ENCODE measurements at places on chromosomes 3 and 15.
A peak's percentile ranks its signal among the peaks of the same experiment; 100 is the strongest.

GRCh38 chr15:79978655-79979514 lies 7.9 kb upstream of the BCL2A1 start:
- peak; percentile 89 for DNase-seq

DNA sequence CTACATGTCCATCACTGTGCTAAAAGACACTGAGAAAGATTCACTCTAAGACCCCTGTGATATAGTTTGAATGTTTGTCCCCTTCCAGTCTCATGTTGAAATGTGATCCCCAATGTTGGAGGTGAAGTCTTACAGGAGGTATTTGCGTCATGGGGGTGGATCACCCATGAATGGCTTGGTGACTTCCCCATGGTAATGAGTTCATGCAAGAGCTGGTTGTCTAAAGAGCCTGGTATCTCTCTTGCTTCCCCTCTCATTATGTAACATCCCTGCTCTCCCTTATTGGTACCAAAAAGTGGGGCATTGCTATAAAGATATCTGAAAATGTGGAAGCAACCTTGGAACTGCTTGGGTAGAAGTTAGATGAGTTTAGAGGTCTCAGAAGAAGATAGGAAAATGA lies 32.2 kb upstream of the FAM174B start:
- no peak for DNase-seq

- DNase-seq: no peak
Measured at GRCh38 chr15:88725305-88726210, 77.7 kb upstream of the ACAN start.

GRCh38 chr3:96748139-96748538 lies 66.3 kb upstream of the EPHA6 start:
- no peak for DNase-seq

- DNase-seq: no peak
Measured at GRCh38 chr3:30577788-30578187, 28.6 kb upstream of the TGFBR2 start.

DNA sequence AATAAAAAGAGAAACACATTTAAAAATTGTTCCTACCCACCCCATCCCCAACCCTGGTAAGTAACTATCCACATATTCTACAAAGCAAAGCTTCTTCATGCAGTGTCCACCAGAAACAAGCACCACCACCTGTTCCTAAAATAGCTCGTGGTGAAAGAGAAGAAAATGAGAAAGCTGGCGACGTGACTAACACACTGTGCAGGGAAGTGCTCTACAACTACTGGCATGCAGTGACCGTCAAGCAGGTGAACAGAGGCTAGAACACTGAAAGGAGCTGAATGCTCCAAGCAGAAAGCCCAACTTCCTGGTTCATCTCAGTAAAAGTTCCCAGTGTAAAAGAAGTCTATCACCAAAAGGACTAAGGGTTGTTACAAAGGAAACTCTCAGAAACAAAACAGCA lies 80.7 kb downstream of the NR2E3 start:
- DNase-seq: peak; percentile 0

- peak; percentile 75 for DNase-seq
Measured at GRCh38 chr15:70762469-70763119, 764 bp downstream of the UACA start.

DNA sequence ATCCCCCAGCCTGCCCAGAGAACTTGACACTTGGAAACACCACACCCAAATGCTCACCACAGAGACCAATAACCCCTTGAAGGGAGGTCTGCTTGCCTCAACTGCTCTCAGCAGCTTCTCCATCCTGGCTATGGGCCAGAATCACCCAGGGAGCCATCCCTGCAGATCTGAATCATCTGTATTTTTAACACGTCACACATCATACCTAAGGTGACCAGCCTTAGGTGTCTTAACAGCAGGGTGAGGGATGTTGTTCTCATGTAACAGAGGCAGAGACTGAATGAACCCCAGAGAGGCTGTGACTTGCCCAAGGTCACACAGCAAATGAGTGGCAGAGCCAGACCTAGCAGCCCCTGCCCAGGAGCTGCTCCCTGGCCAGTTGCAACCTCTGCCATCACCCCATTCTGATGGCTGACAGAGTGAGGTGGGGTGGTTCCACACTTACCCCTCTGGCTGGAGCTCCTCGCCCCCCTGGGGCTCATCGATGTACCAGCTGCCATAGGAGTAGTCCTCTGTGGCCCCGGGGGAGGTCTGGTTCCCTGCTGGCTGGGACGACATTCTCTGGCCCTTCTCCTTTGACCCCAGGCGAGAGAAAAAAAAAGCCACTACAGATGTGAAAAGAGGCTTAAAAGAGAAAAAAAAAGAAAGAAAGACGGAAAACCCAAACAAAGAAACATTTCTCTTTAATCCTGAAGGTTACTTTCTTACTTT lies 722 bp downstream of the STRA6 start:
- no peak for DNase-seq

DNA sequence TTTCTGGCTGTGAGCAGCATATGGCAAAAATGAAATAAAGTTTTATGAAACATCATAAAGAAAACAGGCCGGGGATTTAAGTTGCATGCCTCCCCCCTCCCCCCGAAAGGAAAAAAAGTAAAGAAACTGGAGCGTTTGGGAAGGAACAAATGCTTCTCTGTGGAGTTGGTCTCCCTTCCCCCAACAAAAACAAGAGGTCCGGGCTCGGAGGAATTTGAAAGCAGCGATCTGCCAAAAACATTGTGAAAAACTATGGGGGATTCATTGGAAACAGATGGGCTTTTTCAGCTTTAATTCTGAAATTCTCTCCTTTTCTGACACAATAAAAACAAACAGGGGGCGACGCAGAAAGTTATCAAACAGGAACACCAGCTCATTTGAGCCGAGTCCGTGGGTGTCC lies 17.0 kb downstream of the RGMA start:
- peak; percentile 14 for DNase-seq

GRCh38 chr3:184174284-184174645 lies 390 bp upstream of the AP2M1 start:
- no peak for DNase-seq

DNA sequence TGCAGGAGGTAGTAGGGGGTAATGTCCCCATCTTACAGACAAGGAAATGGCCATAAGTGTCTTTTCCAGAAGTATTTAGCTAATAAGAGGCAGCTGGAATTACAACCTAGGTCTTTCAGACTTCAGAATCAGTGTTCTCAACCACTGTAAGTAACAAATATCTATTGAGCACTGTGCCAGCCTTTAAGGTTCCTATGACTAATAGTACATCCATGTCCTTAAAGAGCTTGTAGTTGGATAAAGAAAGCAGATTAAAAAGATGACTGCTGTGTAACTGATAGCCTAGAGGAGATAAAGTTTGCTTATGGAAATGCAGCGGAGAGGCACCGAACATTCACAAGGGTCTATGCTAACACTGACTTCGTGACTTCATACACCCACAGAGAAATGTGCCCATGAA lies 136.0 kb downstream of the KCNMB2 start:
- no peak for DNase-seq

- no peak for DNase-seq
Measured at GRCh38 chr15:71825021-71825730, 14.8 kb downstream of the NR2E3 start.

- no peak for DNase-seq
Measured at GRCh38 chr3:117586161-117586560, 876.6 kb downstream of the TUSC7 start.

DNA sequence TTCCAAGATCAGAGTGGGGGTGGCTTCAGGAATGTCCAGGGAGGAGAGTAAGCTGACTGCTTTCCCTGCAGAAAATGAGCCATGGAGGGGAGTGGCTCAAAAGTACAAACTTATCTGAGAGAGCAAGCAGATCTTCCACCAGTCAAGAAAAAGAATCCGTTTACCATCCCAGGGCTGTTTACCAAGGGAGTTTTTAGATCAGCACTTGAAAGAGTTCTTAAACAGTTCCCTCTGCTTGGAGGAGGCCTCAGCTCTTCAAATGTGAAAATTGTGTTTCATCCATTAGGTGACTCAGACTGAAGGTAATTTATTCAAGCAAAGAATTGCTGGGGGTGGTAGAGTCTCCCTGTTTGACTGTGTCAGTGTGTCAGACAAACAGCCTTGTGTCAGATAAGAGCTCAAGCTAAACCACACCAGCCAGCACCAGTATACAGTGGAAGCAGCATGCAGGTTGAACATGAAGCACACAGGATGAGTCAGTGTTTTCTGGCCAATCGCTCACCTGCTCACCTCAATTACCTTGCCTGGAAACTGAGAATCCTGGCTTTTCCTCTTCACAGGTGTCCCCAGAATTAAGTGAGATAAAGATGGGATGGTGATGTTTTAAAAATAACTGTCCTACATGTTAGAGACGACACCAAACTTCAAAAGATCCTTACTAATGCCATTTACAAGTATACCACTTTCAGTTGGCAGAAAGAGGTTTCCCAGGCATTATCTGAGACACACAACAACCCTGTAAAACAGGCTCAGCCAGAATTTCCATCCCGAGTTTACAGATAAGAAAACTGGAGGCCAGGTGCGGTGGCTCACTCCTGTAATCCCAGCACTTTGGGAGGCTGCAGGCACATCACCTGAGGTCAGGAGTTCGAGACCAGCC lies 21.7 kb downstream of the SH3BP5 start:
- DNase-seq: peak; percentile 76

DNA sequence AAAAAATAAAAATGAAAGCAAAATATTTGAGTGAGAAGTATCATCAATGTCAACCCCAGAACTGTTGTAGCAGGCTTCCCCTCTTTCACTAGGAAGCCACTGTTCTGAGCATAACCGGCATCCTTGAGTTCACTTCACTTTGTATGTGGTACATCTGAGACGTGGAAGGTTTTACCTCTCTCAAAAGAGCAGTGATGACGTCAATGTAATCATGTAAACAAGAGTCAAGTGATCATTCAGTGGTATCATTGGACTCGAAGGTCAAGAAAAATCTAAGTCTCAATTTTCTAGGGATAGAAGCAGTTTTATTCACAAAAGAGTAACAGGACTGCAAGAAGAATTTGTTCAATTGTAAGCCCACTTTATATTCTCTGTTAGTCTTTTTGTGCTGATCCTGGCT lies 339.8 kb upstream of the THRB start:
- DNase-seq: no peak

DNA sequence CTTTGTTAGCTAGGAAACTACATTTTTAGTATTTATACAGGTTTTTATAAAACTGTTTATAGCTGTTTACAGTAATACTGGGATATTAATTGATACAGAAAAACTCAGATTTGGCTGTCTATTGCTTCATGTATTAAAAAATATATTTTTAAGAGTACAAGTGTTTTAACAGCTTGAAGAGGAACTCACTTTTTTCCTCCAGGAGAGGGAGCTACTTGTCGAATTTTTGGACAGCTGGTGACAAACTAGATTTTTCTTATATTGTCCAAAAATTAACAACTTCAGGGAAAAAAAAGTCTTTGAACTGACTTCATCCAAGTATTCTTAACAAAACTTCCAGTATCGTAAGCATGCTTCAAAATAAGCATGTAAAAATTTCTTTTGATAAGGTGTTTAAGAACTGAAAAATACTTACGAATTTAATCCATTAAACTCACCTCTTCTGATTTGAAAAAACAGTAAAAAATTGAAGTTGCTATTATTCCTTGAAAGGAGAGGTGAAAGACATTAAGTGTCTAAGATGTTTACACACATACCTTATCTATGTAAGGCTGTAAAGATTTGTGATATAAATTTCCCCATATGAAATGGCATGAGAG lies 4.0 kb downstream of the DIPK2A start:
- DNase-seq: peak; percentile 81

DNA sequence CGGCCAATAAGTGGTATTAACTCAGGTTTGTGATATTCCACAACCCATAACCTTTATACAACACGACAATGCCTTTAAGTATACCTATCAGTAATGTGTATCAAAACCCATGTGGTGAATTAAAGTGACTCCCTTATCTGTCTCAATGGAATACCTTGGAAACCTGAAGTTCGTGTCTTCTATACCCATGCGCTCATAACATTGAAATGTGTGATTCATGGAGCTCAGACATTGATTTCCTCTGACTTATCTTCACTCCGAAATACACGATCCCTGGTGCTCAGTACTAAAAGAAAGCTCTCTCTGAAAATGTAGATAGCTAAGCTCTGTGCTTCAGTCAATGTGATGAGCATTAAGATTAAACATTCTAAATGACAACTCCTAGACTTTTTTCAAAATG lies 140.3 kb downstream of the TBC1D5 start:
- peak; percentile 52 for DNase-seq

- peak; percentile 42 for DNase-seq
Measured at GRCh38 chr3:155382396-155383042, 89.0 kb upstream of the STRIT1 start.

DNA sequence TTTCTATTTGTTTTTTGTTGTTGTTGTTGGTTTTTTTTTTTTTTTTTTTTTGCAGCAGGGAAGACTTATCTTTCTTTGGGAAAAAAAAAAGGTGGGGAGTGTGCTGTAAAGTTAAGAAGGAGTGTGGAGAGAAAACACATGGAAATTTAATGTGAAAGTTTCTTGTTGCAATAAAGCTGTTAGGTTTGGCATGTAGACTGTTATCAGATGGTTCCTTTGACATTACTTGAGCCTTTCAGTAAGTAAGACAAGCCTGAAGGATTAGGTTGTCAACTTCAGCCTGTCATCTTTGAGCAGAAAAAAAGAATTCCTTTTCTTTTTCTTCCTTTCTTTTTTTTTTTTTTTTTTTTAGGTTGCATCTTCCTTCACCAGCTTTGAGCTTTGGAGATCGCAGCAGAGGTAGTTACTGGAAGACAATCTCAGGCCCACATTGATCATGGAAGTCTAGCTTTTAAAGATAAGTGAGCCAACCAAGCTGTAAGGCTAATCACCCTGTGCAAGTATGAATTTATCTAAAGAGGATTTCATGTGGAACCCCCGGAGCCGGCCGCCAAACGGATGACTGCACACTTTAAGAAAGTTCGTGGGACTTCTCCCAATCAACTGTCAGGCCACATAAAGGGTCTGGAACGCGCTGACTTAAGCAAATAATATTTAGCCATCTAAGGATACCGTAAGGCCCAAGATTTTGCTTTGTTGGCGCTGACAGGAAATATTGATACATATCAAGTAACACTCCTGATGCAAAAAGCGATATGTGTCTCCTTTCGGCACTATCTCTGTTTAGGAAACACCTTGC lies 1040.1 kb upstream of the NR2F2 start:
- DNase-seq: no peak

DNA sequence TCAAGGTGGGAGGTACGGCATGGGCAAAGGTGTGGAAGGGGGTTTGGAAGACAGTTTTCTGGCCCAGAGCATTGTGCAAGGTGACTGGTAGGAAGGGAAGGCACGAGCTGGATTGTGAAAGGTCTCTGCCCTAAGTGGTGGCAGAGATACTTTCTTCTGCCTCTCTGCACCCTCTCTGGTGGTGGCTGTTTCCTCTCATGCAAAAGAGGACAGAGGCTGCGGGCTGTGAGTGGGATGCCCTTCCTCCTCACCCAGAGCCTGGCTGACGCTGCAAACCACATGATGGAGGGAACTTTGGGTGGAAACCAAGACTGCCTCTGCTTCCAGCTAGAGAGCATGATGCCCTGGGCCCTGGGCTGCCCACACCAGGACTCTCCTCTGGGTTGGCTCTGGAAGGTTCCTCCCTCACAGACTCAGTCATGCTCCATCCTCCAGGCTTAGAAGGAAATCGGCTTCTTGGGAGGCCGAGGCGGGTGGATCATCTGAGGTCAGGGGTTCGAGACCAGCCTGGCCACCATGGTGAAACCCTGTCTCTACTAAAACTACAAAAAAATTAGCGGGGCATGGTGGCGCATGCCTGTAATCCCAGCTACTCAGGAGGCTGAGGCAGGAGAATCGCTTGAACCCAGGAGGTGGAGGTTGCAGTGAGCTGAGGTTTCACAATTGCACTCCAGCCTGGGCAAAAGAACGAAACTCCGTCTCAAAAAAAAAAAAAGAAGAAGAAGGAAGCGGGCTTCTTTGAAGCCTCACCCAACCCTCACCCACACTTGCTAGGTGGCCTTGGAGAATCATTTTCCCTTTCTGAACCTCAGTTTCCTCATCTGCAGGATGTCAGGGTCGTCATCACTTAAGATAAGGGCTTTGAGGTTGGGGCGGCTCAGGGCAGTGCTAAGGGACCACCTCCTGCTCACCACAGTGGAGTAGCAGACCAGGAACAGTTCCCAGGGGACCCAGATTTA lies 8.3 kb downstream of the PSTPIP1 start:
- DNase-seq: no peak
